Glomerular endothelial cell (primary cell): ENCODE measurements at places on chromosomes 4 and X. TPM values are rescaled to one million over a fixed set of nuclear protein-coding genes. Genes with fewer than 3 reads are reported as not detected.

Gene USP51
- total RNA-seq, result 0.92 and 0.93 TPM in 2 replicates

Gene GRPEL1
- total RNA-seq, result 23.6 and 31.7 TPM in 2 replicates

Gene EBP
- 34.0 and 48.0 TPM in 2 replicates for total RNA-seq

Gene WAS
- 0.39 and 0.53 TPM in 2 replicates for total RNA-seq

Gene GPC3
- total RNA-seq, result not detected in 2 replicates

Gene GAGE12F
- not detected in 2 replicates for total RNA-seq

Gene C4orf51
- total RNA-seq, result not detected in 2 replicates

Gene PCDH10
- total RNA-seq, result 1.3 and 11.2 TPM in 2 replicates

Gene GSPT2
- total RNA-seq, result 7.2 and 8.1 TPM in 2 replicates

Gene RUFY3
- total RNA-seq, result 23.8 and 30.0 TPM in 2 replicates

Gene TMEM156
- 9.6 and 13.1 TPM in 2 replicates for total RNA-seq

Gene MPP1
- 32.9 and 39.2 TPM in 2 replicates for total RNA-seq

Gene ZDHHC15
- total RNA-seq, result not detected in 2 replicates

Gene EGFL6
- total RNA-seq, result not detected in 2 replicates

Gene TBC1D9
- total RNA-seq, result 62.1 and 72.3 TPM in 2 replicates

Gene VCX
- not detected in 2 replicates for total RNA-seq

Gene KLKB1
- 0.15 TPM in 1 of 2 replicates, not detected in the other for total RNA-seq

Gene ADH1B
- total RNA-seq, result not detected in 2 replicates

Gene CDKL2
- total RNA-seq, result 2.1 and 2.8 TPM in 2 replicates

Gene SLC7A11
- 28.0 and 36.9 TPM in 2 replicates for total RNA-seq

Gene C4orf17
- not detected in 2 replicates for total RNA-seq

Gene NAP1L3
- 0.82 and 0.87 TPM in 2 replicates for total RNA-seq

Gene PAGE5
- total RNA-seq, result not detected in 2 replicates

Gene GABRG1
- total RNA-seq, result not detected in 2 replicates

Gene TRIM61
- not detected in 2 replicates for total RNA-seq

Gene MAP9
- 2.0 and 6.0 TPM in 2 replicates for total RNA-seq

Gene SPATA4
- total RNA-seq, result not detected in 2 replicates

Gene PLAC1
- total RNA-seq, result 0.15 TPM in 1 of 2 replicates, not detected in the other

Gene DMRTC1B
- not detected in 2 replicates for total RNA-seq

Gene IL13RA1
- total RNA-seq, result 69.4 and 78.1 TPM in 2 replicates

Gene USP53
- 15.8 and 26.5 TPM in 2 replicates for total RNA-seq

Gene IRS4
- not detected in 2 replicates for total RNA-seq

Gene SSX1
- not detected in 2 replicates for total RNA-seq

Gene P2RY10
- total RNA-seq, result not detected in 2 replicates

Gene COL25A1
- 1.7 and 2.2 TPM in 2 replicates for total RNA-seq

Gene UCHL1
- 997 and 1,716 TPM in 2 replicates for total RNA-seq

Gene SUPT20HL1
- not detected in 2 replicates for total RNA-seq
